Activated CD8-positive, alpha-beta memory T cell treated with anti-CD3 and anti-CD28 coated beads for 1 hour (primary cell): ENCODE measurements at places on chromosomes 7 and 10.

DNA sequence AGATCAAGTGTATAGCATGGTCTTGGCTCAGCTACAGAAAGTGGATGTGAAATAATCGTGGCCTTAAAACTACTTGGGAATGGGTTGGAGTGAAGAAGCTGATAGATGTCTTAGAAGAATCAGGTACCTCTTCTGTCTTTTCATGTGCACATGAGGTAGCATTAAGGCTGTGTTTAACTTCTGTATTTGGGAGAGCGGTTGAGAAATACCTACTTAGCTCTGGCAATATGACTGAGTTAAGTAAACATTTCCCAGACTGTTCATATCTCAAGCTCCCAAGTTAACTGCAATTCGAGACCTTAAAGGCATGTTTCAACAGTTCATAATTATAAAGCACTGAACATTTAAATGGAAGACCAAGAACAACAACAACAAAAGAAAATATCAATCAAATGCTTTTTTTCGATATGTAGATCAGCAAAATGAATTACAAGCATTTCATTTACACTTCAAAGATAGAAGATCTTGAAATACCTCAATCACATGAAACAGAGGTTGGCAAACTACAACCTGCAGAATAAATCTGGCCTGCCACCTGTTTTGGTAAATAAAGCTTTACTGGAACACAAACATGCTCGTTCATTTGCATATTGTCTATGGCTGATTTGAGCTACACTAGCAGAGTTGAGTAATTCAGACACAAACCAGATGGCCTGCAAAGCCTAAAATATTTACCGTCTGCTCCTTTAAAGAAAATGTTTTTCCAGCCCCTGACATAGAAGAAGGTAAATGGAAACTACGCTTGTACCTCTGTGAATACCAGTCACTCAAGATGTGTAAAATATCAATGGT lies 337.1 kb upstream of the GLI3 start:
- no peak for DNase-seq

DNA sequence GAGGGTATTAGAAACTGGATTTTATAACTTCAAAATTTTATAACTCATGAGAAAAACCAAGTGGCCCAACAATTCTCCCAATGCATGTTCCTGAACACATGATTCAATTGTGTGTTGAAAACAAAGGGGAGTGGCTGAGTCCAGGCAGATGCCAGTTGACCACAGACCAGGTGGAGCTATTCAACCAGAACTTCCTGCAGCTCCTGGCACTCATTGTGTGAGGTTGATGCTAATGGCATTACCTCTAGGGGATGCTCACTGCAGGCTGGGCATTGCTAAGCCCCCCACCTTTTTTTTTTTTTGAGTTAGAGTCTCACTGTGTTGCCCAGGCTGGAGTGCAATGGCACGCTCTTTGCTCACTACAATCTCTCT lies 20.3 kb downstream of the MYOF start:
- DNase-seq, result no peak

DNA sequence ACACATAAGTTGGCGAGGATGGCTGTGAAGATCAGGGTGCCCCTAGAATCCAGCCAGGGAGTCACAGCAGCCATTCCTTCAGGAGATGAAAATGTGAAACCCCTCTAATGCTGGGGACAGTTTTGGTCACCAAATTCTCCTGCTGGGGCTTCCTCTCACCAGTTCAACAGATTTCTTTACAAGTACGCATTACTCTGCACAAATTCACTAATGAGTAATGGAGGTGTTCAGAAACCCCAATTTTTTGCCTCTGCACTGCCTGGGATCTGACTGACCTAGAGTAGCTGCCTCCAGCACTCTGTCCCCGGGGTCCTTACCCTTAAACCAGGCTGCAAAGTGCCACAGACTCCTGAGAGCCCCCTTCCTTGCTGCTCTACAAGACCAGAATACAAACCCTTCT lies 16.1 kb downstream of the TRPV5 start:
- DNase-seq, result no peak

- no peak for DNase-seq
These were observed 274.0 kb downstream of the CSTF2T start for GRCh38 chr10:51425431-51425830.

- no peak for DNase-seq
These were observed 35.8 kb upstream of the EZH2 start for GRCh38 chr7:148919859-148920258.

DNA sequence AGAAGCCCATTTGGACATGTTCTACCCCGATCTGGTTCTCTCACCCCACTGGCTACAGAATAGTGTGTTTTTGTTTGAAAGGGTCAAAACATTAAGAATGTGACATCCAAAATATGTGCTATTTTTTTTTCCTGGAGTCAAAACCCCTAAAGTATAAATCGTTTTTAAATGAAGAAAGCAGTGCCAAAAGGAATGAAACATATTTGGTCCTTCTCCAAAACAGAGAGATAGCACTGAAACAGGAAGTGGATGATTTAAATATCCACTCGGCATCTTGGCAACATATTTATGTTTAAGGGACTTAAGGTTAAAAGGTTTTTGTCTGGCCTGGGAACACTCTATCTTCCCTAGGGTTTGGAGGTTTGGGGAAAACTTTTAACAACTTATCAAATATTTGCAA lies 32.3 kb downstream of the CALD1 start:
- no peak for DNase-seq

DNA sequence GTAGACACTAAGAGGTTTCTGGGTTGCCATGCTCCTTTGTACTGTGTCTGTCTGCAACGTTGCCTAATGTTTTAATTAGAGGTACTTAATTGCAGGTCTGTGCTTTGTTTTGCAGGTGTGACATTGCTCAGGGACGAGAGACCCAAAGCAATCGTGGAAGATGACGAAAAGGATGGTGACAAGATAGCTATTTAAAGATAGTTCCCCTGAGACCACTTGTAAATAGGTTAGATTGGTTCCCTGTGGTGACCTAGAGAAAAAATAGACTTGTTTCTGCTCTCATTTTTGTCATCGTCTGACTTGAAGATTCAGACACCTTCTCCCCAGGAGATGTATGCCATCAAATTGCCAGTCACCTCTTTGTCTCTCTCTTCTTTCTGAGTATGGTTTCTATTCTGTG lies 20.1 kb downstream of the PPP1R17 start:
- DNase-seq, result no peak

- no peak for DNase-seq
These were observed 199.0 kb upstream of the C7orf33 start for GRCh38 chr7:148391591-148391990.

DNA sequence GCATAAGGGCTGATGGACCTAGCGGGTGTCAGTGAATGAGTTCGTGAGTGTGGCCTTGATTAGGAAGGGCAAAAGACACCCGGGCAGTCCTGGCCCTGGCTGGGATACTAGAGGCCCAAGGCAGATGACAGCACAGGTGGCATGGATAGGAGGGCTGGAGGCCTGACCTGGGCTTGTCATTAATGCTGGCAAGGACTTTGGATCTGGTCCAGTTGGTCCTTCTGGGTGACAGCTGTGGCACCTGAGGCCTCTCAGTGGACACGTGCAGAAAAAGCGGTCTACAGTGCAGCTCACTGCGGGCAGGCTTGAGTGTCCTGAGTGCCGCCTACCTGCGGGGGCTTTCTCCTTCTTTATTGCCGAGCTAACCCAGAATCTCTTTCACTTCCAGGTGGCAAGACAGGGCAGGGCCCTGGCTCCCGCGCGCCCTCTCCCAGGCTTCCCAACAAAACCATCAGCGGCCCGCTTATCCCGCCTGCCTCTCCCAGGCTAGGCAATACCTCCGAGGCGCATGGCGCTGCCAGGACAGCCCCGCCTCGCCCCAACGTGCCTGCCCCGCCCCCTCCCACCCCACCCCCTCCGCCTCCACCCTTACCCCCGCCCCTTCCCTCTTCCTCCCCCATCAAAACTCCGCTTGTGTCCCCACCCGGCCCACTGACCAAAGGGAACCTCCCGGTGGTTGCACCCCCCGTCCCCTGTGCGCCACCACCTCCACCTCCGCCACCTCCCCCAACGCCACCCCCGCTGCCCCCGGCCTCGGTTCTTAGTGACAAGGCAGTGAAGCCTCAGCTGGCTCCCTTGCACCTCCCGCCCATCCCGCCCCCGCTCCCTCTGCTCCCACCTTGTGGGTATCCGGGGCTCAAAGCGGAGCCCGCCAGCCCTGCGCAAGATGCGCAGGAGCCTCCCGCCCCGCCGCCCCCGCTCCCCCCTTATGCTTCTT lies 77.4 kb downstream of the WIPF3 start:
- no peak for DNase-seq

- DNase-seq, result no peak
These were observed 50.8 kb downstream of the GRB10 start for GRCh38 chr7:50731703-50732582.

- no peak for DNase-seq
These were observed 21.8 kb upstream of the MRC1 start for GRCh38 chr10:17787087-17787961.

- no peak for DNase-seq
These were observed 21.0 kb downstream of the KLF6 start for GRCh38 chr10:3763852-3764625.

DNA sequence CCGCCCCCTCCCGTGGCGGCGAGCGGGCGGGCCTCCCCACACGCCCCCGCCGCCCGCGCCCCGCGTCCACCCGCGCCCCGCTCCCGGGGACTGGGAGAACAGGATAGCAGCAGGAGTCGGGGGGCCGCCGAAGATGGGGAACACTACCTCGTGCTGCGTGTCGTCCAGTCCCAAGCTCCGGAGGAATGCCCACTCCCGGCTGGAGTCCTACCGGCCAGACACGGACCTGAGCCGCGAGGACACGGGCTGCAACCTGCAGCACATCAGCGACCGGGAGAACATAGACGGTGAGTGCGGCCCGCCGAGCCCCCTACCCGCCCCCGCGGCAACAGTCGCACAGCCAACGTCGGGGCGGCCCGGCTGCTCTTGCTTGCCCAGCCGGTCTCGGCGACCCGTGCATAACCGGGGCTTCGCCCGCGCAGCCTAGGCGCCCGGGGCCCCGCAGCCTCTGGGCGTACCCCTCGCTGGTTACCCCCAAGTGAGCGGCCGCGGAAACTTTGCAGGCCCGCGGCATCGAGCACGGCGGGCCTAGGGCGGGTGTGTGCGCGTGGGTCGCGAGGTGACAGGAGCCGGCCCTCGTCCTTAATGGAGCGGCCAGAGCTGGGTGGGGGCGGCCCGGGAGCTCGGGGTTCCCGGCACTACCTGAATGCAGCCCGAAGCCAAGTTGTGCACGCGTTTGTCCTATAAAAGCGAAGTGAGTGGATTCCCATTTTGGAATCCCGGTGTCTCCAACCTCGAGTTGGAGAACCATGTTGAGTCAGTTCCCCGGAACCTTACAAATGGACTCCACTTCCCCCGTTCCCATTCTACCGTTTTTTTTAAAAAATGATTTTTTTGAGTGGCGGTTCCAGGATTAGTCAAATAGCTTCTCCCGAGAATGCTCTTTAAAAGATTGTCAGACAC lies 863 bp downstream of the CCNY start:
- DNase-seq, result no peak

DNA sequence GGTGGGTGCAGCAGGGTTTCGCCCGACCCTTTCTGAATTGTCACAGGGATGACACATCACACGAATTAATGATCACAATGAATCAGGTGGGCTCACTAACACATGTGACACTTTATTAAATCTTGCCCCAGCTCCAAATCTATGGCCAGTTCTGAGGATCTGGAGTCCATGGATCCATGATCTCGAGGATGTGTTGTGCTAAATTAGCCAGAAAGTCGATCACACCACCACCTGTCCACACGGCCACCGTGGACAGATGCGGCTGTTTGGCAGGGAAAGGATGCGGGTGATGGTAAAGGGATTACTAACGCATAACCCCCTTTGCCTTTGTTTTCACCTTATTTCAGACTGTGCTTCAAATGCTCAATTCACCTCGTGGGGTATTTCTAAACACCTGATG lies 96.4 kb downstream of the COBL start:
- DNase-seq, result no peak

- no peak for DNase-seq
These were observed 115.6 kb downstream of the ATXN7L1 start for GRCh38 chr7:105760551-105761447.

- no peak for DNase-seq
These were observed at the start of gene ADAP1 for GRCh38 chr7:954330-955238. ADAP1 (minus strand) TSS chr7:954680; CDS start chr7:954477, 203 bp downstream.

DNA sequence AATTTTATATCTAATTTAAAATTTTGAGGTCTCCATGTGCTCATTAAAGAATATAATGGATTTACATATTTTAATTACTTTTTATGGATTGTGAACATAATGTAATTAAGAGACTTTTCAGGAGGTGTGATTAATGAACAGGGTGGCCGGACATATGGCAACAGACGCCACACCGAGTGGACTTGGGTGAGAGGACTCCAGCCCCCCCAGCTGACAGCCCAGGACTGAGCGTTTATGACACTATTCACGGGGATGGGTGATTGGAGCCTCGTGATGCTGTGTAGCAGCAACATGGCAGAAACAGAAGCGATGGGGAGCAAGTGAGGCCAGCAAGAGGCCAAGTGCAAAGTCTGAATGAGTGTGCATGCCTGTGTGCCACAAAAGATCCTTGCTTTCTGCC lies 1176.9 kb downstream of the TYW1 start:
- no peak for DNase-seq

DNA sequence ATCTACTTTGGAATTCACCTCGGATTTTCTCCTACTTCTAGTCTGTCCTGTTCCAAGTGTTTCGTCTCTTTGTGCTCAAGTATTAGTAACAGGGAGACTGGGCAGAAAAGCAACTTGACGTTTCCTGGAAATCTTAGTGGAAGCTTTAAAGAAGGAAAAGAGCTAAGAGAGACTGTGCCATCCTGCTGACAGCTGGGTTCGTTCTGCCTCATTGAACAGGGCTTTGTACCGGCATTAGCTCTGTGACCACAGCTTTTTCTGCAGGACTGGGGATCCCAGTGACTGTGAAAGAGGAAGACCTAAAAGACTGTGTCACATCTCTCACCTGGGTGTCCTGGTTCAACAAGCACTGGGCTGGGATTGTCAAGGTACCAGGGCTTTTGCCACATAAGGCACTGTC lies 70.8 kb upstream of the CDCA7L start:
- DNase-seq, result no peak
